ENCODE measurements at places on chromosomes 3 and 15.
A peak's percentile ranks its signal among the peaks of the same experiment; 100 is the strongest.

DNA sequence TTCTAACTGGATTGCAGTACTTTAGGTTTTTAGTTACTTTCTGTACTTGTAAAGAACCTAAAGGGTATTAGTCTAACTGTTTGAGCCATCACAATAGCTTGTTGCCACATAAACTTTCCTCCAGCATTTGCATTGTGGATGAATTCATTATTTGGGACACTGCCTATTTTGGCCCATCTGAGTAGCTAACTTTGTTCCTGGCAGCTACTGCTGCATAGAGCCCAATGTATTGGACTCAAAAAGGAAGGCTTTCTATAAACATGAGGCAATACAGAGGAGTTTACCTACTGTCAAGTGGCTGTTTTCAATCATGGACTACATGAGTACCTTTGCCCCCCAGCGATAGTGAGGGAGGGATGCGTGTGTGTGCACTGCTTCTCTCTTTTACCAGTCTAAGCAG is 1.9 kb downstream of the ROBO2 start:
- no peak for DNase-seq

GRCh38 chr3:182802413-182803390 is 9.4 kb downstream of the ATP11B start:
- DNase-seq = peak; percentile 48

- DNase-seq = no peak
Observed at GRCh38 chr3:106065831-106066230, 197.0 kb upstream of the CBLB start.

DNA sequence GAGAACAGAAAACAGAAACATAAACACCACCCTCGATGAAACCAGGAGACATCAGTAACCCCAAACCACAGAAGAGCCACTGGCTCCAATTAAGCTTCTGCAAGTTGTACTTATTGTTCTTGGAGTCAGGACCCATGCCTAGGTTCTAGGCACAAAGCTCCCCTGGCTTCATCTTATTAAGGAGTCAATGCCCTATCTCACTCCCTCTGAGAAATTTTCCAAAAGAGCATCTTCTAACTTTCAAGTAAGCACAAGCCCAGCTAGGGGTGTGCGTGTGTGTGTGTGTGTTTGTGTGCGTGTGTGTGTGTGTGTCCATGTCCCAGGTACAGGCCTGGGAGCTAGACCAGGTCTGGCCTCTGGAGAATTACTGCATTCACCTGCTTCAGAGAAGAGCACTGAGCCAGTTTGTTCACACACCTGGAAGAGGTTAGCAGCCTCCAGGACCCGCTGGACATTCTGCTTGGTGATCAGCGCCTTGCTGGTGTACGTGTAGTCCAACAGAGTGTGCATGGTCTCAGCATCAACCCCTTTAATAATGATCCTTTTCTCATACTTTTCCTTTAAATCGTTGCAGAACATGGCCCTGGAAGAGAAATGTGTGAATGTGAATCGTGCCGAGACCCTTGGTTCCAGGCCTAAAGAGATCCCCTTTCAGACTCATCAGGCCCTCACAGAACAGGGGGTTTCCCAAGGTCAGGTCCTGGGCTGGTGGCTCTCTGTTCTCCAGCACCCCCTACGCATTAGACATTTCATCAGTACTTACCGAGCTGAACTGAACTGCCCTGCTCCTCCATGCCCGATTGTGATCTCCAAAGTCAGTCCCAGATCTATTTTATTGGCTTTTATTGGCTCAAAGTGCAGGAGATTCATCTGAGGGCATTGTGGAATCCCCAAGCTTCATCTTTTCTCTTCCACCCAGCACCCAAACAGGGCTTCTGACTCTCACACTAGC is 27.8 kb downstream of the KLHL6 start:
- DNase-seq = peak; percentile 40

DNA sequence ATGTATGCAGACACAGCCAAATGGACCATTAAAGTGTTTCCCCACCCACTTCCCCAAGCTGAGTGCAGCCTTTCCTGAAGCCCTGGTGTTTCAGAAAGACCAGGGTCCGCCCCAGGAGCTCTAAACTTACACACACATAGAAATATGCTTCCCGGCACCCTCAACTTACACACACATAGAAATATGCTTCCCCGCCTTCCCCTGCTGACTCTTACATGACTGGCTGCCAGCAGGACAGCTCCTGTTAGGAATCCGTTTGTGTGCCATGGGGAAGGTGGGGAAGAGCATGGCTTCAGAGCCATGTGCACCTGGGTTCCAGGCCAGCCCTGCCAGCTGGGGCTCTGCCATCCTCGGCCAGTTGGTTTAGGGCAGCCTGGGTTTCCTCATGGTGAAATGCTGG is 3.6 kb downstream of the CLEC3B start:
- DNase-seq = no peak

DNA sequence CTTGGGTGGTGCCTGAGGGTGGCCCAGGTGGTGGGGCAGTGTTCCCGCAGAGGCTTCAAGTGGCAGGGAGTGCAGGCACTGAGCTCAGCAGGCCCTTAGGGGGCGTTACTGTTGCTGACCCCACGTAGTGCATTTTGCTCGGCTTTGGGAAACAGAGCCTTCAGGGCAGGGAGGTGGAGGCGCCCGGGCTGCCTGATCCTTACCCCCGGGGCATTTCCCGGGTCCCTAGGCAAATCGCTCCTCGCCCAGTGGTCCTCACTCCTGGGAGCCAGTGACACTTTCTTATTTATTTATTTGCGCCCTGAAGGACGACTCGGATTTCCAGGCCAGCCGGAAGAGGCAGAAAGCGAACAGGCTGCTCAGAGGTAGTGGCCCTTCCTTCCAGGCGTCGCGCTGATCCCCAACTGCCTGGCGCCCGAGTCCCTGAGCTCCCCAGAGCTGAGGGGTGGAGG is 10.1 kb upstream of the FOXB1 start:
- peak; percentile 50 for DNase-seq

DNA sequence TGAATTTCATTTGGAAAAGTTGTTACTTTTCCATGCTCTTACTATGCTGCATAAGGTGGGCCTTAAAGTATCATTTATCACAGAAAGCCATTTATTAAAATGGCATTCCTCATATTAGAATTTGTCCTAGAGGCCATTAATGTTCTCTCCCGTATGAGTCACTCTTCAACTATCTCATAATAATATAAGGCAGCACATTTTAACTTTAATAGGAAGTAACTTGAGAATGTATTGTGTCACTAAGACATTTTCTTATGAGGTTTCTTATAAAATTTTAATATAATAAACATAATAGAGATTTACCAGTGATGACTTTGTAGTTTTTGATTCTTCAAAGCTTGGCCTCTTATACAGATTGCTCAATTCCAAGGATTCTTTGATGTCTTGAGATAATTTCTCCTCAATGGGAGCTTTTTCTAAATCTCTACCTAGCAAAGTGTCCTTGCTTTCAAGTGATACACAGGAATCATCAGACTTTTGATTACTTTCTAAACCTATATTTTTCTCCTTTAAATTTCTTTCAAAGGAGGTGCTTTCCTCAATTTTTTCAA is 74.7 kb downstream of the ZBBX start:
- DNase-seq = no peak

DNA sequence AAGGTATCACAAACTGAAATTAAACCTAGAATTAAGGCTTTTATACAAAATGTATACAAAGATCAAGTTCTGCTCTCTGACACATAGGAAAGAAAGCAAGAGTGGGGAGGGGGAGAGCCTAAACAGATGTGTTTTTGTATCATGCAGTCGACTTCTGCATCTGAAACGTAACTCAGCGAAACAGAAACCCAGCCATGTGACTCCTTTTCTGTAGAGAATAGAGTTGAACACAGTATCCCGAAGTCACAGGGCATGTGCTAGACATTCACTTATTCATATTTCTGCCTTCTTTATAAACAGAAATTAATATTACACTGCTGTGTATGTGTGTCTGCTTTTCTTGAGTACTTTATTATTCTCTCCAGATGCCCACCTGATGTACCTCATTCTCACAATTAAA is 121.0 kb downstream of the PDZRN3 start:
- no peak for DNase-seq

DNA sequence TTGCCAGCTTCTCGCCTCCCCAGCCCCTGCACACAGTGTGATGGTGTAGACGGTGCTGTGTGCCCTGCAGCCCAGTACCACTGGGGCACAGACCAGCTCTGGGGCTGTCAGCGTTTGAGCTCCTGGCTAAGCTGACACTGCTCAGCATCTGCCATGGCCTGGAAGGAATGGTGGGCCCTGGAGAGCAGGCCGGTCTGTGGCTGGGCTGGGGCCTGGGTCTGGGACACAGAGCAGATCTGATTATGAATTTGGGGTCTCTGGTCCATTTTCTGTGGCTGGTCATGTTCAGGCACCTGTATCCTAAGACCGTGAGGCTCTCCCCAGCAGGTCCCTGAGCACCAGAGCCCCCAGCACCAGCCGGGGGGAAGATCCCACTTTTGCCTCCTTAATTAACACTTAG is 34.7 kb downstream of the HCN4 start:
- no peak for DNase-seq

All from hematopoietic multipotent progenitor cell treated with erythropoietin and hydrocortisone succinate and interleukin-3 and kit ligand, for 4 days (in vitro differentiated cells).